Activated naive CD4-positive, alpha-beta T cell treated with anti-CD3 and anti-CD28 coated beads for 36 hours (primary cell): ENCODE measurements at places on chromosomes 3 and 15.
A peak's percentile ranks its signal among the peaks of the same experiment; 100 is the strongest.

GRCh38 chr3:120442975-120443517 lies 7.7 kb downstream of the FSTL1 start:
- DNase-seq, result no peak

- no peak for DNase-seq
Observed at GRCh38 chr3:65233561-65233960, 545.8 kb upstream of the ADAMTS9 start.

DNA sequence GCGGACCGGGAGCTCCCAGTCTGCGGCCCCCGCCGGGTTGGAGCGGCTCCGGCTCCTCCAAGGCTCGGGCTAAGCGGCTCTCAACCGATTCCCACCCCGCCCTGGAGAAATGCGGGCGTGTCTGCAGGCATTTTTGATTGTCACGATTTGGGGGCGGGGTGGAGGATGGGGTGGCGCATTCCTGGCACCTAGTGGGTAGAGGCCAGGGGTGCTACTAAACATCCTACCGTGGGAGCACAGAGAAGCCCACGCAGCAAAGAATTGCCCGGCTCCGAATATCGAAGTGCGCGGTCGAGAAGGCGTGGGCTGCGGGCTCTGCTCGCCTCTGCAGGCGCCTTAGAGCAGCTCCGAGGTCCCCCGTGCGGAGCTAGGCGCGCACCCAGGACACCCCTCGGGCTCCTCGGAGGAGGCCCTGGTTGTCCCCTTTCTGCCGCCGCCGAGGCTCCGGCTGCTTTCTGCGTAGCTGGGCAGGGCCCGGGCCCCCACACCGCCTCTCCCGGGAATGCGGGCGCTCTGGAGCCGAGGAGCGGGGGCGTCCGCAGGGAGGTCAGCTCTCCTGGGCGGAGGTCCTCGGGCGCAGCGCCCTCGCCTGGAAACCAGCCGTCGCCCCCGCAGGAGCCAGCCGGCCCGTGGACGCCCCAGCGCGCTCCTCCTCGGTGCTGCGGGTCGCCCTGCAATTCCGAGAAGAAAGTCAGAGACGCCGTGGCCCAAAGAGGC lies 16.5 kb upstream of the LAMP3 start:
- peak; percentile 84 for DNase-seq

DNA sequence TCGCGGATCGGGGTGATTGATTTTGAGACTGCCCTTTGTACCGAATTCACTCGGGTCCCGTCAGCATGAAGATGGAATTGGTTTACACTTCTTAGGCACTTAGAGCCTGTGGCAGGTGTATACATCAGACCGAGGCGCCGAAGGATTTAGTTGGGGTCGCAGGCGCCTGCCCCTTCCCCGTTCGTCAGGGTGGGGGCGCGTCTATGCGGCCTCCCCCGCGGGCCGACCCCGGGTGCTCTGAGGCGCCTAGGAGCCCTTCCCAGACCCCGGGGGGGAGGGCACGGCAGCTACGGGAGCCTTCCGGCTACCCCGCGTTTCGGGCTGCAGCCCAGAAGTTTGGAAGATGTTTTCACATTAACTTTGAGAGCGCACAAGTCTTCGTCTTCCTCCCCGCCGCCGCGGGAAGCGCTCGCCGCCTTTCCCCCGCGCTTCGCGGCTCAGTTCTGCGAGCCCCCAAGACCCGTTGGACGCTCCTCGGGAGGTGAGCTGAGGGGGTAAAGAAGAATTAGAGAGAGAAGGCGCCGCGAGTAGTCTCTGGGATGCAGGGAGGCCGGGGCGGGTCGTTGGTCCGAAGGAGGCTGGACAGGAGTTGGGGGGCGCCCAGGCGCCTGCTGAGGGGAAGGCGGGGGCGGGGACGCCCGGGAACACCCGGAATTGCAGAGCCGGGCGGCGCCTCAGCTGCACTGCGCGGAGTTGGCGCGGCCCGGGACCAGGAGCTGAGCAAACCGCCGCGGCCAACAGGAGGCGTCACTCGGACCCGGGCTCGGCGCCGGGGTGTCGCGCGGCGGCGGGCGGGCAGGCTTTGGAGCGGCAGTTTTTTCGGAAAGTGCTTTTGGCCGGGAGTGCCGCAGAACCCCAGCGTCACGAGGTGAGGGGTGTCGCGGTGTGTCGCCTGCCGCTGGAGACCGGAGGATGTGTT lies 780 bp downstream of the TIPARP start:
- peak; percentile 40 for DNase-seq

GRCh38 chr3:184549796-184550577 lies 11.6 kb upstream of the EPHB3 start:
- DNase-seq, result no peak

- no peak for DNase-seq
Observed at GRCh38 chr3:156885761-156886160, 59.6 kb downstream of the LEKR1 start.

DNA sequence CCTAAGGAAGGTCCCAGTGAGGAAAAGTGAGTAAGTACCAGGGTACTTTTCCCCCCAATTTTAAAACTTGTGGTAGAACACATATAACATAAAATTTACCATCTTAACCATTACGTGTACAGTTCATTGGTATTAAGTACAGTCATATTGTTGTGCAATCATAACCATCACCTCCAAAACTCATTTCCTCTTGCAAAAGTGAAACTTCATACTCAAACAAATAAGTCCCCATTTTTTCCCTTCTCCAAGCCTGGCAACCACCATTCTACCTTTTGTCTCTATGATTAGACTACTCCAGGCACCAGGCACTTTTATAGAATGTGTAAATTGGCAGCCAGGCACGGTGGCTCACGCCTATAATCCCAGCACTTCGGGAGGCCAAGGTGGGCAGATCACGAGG lies 12.2 kb downstream of the PRC1 start:
- no peak for DNase-seq

- no peak for DNase-seq
Observed at GRCh38 chr3:34463414-34463813, 665.0 kb downstream of the PDCD6IP start.

- no peak for DNase-seq
Observed at GRCh38 chr15:80699981-80700380, 4.9 kb downstream of the ABHD17C start.

DNA sequence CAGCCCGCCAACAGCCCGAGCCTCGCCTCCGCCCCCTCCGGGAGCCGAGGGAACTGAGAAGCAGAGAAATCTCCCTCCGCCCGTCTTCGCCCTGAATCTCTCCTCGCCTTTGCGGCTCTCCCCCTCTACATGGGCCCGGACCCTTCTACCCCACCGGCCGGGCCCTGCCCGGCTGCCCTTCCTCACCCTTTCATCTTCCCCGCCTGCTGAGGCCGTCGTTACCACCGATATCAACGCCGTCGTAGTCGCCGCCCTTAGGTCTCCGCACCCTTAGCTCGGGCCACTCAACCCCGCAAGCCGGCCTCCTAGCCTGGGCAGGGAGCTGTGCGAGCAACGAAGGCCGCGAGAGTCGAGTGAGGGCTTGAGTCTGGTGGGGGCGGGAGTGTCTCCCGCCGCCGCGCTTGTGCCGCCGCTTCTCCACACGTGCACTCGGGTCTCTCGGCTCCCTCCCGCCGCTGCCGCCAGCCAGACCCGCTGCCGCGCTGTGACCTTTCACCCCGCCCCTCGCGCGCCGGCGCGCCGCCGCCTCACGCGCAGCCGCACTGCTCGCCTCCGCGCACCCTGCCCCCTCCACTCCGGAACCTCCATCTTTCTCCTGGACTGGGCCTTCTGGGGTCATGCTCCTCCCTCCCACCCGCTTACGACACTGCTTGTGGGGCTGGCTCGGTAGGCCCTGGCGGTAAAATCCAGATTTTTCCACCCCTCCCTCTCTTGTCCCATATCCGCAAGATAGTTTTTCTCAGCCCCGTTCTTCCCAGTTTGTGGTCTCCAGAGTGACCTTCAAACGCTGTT lies at the start of gene NAA50:
NAA50 (minus strand) TSS at position 494 of the 792 bp plus-strand sequence; CDS start at position 194, 300 bp downstream.
- peak; percentile 95 for DNase-seq

GRCh38 chr3:133797396-133798105 lies 8.1 kb upstream of the SRPRB start:
- DNase-seq, result no peak

- DNase-seq, result no peak
Observed at GRCh38 chr15:40151991-40152390, 8.9 kb upstream of the BUB1B start.

GRCh38 chr15:60935130-60935529 lies 294.0 kb downstream of the RORA start:
- no peak for DNase-seq

GRCh38 chr3:128407247-128407646 lies 59.4 kb downstream of the DNAJB8 start:
- no peak for DNase-seq

GRCh38 chr3:109631897-109632296 lies 294.6 kb upstream of the DPPA4 start:
- DNase-seq, result no peak

GRCh38 chr15:39215015-39215414 lies 365.9 kb upstream of the THBS1 start:
- no peak for DNase-seq

DNA sequence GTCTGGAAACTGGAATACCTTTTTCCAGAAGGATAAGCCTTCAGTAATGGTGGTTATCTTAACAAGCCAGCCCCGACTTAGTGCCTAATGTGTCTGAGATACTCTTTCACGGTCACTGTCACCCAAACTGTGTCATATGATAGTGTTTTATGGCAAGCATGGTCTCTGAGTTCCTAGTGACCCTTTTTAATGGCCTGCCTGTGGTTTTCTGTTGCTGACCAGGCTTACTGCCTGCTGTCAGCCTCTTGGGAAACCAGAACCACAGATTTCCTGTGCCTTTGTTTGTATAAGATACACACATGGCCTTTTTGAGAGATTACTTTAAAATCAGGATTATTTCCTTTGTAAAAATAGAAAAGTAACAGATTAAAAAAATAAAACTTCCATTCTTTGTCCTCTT lies 22.4 kb downstream of the HPS3 start:
- no peak for DNase-seq

GRCh38 chr3:195540027-195540426 lies 3.1 kb downstream of the PPP1R2 start:
- peak; percentile 67 for DNase-seq

GRCh38 chr3:161890147-161890625 lies 393.6 kb downstream of the OTOL1 start:
- DNase-seq, result no peak

DNA sequence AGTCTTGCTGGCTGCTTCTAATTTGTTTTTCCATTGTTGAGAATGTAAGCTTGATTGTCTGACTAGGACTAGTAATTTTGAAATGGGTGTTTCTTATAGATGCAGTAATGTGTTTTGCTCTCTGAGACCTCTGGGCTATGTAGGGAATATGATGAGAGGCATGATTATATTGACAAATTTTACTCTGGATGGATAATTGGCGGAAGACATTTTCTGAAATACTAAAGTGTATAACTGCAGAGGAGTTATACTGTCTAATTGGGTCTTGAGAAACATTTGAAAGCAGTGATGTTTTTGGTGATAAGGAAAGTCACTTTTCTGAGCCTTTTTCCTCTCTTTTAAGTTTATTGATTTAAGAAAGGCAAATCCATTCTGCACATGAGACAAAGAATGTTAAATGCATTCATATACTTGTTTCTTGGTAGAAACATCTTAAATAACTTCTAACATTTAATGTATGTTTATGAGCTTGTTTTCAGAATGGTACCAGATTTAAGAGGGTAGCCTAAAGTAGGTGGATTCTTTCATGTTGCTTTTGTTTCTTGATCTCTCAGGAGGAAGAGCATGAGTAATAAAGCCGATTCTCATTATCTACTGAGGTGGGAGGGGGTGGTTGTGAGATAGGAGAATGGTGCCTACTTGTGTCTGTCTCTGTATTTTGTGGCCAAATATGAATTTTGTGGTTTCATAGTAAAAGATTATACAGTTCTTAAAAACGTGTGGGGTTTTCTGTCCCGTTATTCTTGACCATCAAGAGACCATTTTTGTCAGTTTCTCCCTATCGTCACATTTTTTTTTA lies 2.0 kb downstream of the ATP2C1 start:
- peak; percentile 39 for DNase-seq

- no peak for DNase-seq
Observed at GRCh38 chr3:116492379-116492778, 47.1 kb upstream of the LSAMP start.

GRCh38 chr3:186381424-186382216 lies 19.6 kb upstream of the DGKG start:
- no peak for DNase-seq
